NCI-H2171 treated with DMSO at 0.1 percent for 48 hours (cell line): ENCODE measurements at places on chromosomes 11 and 22.

GRCh38 chr11:125923012-125923579, 18.8 kb downstream of the DDX25 start:
- peak; percentile 55 for DNase-seq

DNA sequence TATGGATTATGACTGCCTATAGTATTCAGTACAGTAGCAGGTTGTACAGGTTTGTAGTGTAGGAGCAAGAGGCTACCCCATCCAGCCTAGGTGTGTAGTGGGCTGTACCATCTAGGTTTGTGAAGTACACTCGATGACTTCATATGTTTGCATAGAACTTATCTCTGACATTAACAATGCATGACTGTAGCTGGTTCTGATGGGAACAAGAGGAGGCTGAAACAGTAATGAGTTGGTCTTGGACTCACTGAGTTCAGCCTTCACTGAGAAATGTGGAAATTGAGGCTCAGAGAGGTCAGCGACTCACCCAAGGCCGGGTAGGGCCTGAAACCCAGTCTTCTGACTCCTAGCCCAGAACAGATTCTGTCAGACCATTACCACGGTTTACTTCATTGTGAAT, 13.0 kb downstream of the MYO7A start:
- no peak for DNase-seq

GRCh38 chr22:49432211-49432896, 395.3 kb downstream of the BRD1 start:
- no peak for DNase-seq

- no peak for DNase-seq
Measured at GRCh38 chr11:132427611-132428010, 1057.2 kb downstream of the NTM start.

DNA sequence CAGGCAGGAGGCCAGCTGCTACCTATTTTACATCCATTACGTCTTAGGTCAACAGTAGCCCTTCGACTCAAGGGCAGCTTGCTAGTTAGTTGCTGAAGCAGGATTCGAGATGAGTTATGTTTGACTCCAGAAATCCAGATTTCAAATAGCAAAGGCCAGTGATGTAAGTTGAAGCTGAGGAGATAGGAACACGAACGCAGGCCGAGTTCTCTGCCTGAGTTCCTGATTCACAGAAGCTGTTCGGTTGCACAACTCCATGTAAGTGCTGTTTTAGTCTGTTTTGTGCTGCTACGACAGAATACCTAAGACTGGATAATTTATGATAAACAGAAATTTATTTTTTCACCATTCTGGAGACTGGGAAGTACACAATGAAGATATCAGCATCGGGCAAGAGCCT, 111.2 kb downstream of the SLC1A2 start:
- no peak for DNase-seq

DNA sequence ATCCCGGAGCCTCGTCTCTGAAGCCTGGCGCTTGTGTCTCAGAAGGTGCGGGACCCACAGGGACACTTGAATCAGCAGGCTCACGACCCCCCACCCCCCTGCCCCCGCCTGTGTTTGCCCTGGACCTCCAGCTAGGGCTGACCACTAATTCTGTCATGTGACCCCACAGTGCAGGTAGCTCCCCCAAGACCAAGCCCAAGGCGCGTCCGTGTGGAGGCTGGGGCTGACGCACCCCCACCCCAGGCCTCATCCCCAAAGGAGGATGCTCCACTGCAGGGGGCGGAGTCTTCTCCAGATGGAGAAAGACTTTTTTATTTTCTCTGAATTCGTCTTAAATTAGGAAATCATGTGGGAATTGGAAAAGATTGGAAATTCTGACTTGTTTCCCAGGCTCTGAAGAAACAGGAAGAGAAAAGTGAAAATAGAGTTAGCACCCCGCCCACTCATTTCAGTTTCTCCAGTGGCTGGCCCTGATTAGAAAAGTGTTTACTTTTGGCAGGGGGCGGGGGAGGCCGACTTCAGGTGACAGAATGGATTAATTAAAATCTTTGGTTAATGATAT, 1.0 kb upstream of the RELA start:
- peak; percentile 39 for DNase-seq

DNA sequence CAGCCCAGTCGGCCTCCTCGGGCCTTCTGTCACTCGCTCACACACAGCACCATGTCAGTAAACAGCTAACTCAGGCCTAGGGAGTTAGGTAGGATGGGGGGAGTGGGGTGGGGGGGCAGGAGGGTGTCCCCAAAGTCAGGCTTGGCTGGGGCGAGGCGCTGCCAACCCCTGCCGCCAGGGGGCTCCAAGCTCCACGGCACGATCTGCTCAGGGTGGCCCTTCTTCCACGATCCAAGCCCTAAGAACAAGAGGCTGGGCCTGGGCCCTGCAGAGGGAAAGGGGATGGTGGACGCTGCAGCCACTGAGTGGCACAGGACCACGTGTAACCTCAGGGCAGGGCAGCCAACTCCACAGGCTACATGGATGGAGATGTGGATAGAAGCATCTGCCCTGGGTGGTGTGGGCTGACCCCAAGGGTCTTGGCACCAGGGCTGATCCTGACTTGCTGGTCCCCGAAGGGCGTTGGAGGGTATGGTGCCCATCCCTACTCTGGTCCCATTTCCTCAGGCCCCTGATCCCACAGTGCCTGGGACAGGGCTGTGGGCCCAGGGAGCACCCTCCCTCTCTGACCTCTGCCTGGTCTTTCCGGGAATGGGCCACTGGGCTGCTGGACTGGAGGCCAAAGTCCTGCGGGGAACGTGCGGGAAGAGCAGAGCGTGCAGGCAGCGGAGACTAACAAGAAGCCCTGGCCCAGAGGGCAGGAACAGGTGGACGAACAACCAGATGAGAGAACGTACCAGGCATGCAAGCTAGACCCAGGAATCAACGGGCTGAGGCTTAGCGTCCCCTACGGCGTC, 29.1 kb upstream of the TXNRD2 start:
- peak; percentile 44 for DNase-seq

GRCh38 chr22:44449061-44449682, 48.9 kb downstream of the RTL6 start:
- no peak for DNase-seq

DNA sequence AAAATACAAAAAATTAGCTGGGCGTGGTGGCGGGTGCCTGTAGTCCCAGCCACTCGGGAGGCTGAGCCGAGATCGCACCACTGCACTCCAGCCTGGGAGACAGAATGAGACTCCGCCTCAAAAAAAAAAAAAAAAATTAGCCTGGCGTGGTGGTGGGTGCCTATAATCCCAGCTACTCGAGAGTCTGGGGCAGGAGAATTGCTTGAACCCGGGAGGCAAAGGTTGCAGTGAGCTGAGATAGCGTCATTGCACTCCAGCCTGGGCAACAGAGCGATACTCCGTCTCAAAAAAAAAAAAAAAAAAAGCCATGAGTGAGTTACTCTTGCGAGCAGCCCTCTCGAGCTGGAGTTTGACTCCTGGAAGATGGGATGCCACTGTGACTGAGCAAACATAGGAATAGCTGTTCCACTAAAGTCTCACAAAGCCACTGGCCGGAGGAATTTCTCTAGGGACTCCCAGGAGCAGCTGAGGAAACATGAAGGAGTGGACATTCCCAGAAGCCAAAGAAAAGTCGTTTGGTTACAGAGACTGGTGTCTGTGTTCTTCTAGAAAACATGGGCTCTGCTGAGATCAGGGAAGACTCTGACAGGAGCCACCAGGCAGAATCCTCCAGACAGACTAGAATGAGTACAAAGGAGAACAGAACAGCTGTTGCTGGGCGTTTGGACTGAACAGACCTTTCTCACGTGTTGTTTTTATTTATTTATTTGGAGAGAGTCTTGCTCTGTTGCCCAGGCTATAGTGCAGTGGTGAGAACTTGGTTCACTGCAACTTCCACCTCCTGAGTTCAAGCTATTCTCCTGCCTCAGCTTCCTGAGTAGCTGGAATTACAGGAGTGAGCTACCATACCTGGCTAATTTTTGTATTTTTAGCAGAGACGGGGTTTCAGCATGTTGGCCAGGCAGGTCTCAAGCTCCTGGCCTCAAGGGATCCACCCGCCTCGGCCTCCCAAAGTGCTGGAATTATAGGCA, 32.4 kb upstream of the MYH9 start:
- DNase-seq = no peak

DNA sequence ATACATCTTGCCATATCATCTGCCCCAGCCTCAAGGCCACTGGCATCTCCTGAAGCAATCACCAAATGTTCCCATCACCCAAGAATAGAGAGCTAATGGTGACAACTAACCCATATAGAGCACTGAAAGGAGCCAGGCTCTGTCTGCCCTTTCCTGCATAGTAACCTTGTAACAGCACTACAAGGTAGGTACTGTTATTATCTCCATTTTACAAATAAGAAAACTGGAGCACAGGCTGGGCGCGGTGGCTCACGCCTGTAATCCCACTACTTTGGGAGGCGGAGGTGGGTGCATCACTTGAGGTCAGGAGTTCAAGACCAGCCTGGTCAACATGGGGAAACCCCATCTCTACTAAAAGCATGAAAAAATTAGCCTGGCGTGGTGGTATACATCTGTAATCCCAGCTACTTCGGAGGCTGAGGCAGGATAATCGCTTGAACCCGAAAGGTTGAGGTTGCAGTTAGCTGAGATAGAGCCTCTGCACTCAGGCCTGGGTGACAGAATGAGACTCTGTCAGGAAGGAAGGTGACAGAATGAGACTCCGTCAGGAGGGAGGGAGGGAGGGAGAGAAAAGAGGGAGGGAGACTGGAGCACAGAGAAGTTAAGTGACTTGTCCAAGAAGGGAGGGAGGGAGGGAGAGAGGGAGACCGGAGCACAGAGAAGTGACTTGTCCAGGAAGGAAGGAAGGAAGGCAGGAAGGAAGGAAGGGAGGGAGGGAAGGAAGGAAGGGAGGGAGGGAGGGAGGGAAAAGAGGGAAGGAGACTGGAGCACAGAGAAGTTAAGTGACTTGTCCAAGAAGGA, 2.2 kb downstream of the SLC35F2 start:
- no peak for DNase-seq

- no peak for DNase-seq
Measured at GRCh38 chr11:95153857-95154246, 64.2 kb downstream of the ENDOD1 start.

GRCh38 chr11:3215346-3216026, 3.1 kb downstream of the MRGPRG start:
- no peak for DNase-seq
